ENCODE measurements at places on chromosomes 6 and 20.
A peak's percentile ranks its signal among the peaks of the same experiment; 100 is the strongest.

GRCh38 chr6:1629316-1629715, 19.6 kb downstream of the FOXC1 start:
- no peak for DNase-seq

DNA sequence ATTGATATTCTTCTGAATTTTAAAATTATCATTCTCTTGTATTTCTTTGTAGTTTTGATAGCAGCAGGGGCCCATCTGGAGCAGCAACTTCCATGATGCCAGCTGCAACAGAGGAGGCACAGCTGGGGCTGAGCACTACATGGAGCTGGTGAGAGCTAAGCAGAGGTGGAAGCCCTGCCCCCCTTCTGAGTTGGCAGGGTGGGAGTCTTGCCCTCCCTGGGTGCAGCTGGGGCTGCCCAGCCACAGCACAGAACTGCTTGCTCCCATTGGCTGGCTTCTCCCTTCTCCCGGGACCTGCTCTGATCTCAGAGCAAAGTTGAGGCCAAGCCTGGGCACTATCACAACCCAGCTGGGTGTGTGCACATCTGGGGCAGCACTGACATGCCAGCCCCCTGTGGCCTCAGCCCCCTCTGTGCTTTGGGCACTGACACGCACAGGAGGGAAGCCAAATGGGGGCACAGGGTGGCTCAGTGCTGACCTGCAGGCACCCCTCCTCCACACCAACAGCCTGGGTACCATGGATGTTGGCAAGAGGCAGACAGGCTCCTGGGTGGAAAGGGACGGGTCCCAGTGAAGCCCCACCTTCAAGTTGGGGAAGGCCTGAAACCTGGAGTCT, 69.1 kb upstream of the EYA4 start:
- DNase-seq, result no peak

DNA sequence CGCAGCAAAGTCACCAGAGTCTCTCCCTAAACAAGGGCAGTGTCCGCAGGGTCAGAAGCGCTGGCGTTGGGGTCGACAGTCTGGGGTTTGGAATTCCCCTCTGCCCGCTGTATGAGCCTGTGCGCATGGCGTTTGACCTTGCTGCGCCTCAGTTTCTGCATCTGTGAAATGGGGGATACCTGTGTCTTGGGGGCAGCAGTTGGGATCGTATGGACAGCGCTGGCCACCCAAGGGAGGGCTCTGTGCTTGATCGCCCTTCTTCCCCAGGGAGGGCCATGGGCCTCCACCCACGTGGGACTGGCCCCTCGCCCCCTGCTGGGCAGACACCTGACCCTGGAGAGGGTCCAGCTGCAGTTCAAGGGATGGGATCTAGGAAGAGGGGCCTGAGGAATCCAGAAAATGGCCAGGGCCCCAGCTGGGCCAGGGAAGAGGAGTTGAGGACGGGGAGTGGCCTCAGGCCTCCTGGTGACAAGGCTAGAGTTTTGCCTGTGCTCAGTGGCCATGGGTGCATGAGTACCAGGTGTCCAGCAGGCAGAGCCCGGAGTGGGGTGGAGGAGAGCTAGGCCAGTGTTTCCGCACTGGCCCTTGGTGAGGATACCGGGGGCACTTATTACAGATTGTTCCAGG, 26.4 kb upstream of the PHACTR3 start:
- DNase-seq, result no peak

GRCh38 chr6:94350833-94351232, 931.5 kb upstream of the EPHA7 start:
- DNase-seq, result no peak

DNA sequence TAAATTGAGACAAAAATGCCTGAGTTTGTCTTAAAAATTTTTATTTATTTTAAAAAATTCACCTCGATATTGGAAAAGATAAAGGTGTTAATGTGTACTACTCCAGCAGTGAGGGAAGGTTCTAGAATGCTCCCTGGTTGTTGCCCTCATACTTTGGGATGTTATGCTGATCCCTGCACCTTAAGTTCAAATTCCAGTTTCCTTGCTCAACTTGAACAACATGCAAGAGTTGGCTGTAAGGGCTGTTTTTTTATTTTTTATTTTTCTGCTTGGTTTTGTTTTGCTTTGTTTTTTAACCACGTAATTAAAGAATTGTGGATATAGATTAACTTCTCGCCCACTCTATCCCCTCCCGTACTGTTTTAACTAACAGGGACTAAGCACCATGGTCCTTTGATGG, 158.7 kb upstream of the CITED2 start:
- DNase-seq, result no peak

- no peak for DNase-seq
These were observed 154.3 kb downstream of the CCDC170 start for GRCh38 chr6:151647976-151648639.

- DNase-seq, result no peak
These were observed 47.8 kb downstream of the BICRAL start for GRCh38 chr6:42829561-42830092.

DNA sequence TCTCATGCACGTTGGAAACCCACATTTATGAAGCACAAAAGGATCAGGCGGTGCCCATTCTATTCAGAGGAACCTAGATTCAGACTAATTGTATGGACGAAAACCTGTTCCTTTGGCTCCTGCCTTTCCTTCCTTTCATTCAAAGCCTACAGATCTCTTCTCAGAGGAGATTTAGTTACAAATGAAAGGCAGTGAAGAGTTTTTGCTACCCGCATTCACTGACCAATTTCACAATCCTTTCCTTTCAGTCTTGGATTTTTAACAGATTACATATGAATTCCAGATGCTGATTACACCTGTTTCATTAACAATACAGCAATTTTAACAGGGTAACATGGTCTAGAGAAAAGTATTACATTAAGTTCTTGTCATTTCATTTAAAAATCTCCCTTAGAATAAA, 32.0 kb downstream of the TMEM242 start:
- DNase-seq, result no peak

DNA sequence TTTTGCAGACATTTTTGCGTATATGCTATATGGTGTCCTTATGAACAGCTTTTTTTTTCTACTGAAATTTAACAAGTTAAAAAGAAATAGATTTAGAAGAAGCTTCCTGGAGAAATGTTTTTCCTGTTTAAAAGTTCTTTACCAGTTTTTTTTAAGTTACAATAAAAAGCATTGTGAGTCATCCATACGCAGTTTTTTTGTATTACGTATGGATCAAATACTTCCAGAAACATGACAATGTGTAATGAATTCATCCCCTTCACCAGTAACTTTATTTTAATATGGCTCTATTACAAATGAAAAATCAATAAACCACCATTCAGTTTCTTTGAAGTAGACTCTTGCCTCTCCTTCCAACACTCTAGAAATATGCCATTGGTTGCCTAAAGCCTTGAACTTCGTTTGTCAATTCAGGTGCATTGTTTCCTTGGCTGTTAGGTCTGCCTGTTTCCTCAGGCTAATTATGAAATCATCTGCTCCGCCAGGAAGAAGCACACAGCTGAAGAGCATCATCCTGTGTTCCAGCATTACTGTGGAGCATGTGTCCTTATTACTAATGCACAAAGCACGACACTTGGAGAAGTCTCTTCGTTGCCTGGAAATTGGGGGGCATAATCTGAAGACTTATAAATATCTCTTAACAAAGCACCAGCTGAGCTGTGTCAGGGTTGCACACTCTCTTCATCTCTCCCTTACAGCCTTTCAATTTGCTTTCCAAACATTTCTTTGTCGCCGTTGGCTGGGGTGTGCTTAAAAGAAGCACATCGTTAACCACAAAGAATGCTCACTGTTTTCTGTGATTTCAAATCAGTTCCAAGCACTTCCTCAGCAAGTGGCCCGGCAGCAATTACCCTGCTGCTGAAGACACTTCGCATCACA, 9.6 kb downstream of the MOXD1 start:
- DNase-seq, result peak; percentile 20

GRCh38 chr20:52484438-52484837, 292.9 kb upstream of the ZFP64 start:
- no peak for DNase-seq

GRCh38 chr6:21946298-21946783, 350.5 kb downstream of the PRL start:
- peak; percentile 81 for DNase-seq

DNA sequence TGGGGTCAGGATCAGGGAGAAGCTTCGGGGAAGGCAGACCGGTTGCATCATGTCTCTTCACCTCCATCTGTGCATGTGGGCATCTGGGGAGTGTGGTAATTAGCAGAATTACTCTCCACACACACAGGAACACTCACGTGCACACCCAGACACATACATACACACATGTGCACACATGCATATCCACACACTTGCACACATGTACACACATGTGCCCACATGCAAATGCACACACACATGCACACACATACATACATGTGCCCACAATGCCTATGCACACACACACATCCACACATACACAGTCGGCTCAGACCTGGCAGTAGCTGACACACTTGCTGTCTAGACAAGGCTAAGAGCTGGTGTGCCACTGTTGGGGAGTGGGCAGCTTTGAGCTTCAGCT, 212.3 kb upstream of the PMEPA1 start:
- no peak for DNase-seq

- DNase-seq, result no peak
These were observed 62.6 kb upstream of the MAP7 start for GRCh38 chr6:136612666-136613389.

- no peak for DNase-seq
These were observed 1.3 kb downstream of the SLA2 start for GRCh38 chr20:36644706-36645095.

- no peak for DNase-seq
These were observed 449.0 kb upstream of the MMS22L start for GRCh38 chr6:97732045-97732444.

DNA sequence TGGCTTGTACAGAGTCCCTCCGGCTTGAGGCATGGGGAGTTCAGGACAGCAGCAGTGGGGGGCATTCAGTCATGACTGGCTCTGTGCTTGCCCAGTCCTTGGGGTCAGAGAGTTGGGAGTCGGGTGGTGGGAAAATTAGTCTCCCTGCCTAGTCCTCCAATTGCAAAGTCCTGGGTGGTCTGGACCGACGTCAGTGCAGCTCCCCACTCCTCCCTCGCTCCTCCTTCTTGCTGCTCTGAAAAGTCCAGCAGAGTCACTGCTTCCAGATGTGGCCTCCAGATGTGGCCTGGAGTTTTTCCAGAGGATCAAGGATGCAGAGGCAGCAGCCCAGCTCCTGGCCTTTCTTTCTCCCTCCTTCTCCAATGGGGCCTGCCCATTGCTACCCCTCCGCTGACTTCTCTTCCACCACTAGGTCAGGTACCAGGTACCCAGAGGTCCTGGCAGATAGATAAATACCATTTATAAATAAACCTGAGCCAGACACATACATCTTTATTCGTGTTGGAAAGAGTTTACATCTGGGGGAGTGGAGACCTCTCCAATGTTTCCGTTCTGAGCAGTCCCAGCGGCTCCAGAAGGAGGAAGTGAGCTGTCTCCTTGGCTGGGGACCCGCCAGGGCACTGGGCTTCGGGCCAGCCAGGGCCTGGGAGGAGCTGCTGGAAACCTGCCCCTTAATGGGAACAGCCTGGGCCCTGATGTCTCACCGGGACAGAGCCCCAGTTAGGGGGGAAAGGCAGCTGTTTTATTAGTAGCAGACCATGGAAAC, 49.0 kb upstream of the RNF24 start:
- no peak for DNase-seq

DNA sequence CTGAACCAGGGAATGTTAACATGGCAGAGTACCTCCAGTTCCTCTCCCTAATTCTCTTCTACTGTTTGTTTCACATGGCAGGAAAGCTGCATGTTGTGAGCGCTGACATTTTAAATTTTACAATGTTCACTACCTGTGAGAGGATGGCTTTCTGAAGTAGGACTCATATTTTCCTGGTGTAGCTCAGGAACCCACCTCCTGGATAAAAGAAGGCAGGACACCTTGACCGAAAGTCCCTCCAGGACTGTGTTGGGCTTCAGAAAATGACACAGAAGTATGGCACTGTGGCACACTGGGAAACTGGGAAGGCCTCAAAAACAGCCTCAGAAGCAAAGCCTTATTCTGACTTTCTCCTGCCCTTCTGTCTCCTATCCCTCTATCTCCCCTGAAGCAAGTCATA, 33.3 kb downstream of the PTPRK start:
- DNase-seq, result no peak

GRCh38 chr6:30615219-30615957, 1.7 kb downstream of the PPP1R10 start:
- no peak for DNase-seq

- no peak for DNase-seq
These were observed 4.8 kb downstream of the CRIP3 start for GRCh38 chr6:43303751-43304331.

DNA sequence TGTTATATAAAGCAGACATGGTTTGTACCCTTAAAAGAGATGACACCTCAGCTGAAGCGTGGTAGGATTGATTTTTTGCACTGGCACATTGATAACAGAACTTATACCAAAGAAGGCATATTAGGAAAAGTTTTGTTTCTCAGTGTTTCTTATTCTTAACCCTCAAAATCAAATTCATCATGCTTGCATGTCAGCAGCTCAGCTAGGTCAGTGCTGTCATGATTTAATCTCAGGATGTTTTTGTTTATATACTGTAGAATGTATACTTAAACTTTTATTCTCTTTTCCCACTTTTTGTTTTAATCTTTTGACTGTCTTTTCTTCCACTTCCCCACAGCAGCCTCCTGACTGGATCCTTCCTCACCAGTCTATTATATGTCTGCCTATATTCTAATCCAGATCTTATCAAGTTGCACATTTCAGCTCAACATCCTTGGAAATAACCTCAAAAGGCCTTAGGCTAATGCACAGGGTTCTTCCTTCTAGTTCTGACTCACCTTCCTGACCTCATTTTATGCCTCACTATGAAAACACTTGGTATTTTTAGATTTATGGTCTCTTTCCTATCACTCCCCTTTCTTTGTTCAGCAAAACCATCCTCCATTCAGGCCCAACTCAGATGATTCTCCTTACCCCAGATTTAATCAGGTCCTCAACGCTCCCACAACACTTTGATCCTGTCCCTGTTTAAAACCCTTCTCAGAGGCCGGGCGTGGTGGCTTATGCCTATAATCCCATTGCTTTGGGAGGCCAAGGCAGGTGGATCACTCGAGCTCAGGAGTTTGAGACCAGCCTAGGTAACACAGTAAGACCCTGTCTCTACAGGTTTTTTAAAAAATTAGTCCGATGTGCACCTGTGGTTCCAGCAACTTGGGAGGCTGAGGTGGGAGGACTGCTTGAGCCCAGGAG, 7.2 kb downstream of the HEBP2 start:
- DNase-seq, result no peak

DNA sequence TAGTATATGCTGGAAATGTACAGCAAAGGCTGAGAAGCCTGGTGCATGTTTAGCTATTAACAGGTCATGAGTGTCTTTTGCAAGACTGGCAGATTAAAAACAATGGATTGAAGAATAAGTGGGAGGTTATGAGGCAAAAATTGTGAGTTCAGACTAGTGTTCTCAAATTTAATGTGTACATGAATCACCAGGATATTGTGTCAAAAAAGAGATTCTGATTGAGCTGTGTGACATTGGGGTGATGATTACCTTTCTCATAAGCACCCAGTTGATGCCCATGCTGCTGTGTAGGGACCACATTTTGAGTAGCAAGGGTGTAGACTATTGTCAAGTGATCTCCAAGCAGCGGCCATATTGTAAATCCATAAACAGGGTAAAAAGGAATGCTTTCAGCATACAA, 44.8 kb downstream of the MAP3K5 start:
- no peak for DNase-seq

Measured in epithelial cell of proximal tubule (primary cell).